ENCODE measurements at places on chromosomes 6 and 20.
A peak's percentile ranks its signal among the peaks of the same experiment; 100 is the strongest.

- DNase-seq: peak; percentile 71
Measured at GRCh38 chr6:73580247-73581149, 59.7 kb upstream of the EEF1A1 start.

DNA sequence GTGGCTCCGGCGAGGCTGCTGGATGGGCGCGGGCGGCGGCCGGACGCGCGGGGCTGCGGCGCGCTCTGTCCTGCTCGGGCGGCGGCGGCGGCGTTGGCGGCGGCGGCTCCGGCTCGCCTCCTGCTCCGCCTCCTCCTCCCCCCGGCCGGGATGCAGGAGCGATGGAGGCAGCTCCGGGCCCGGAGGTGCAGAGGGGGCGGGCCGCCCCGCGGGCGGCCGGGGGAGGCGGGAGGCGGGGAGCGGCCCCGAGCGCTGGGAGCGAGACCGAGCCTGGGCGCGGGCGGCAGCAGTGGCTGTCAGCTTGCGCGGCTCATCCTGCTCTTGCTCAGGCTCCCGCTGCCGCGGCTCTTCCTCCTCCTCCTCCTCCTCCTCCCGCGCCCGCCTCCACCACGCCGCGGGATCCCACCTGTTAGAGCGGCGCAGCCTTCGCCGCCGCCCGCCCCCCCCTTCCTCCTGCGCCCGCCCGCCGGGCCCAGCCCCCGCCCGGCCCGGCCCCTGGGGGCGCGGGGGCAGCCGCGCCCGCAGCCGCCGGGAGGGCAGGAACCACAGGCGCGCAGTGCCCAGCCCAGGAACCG is at the start of gene NOL4L:
NOL4L (minus strand) TSS at position 323 of the 575 bp plus-strand sequence. CDS start 443 bp downstream, outside the sequence.
- peak; percentile 53 for DNase-seq

GRCh38 chr20:46967646-46968045 is 73.0 kb downstream of the EYA2 start:
- no peak for DNase-seq

DNA sequence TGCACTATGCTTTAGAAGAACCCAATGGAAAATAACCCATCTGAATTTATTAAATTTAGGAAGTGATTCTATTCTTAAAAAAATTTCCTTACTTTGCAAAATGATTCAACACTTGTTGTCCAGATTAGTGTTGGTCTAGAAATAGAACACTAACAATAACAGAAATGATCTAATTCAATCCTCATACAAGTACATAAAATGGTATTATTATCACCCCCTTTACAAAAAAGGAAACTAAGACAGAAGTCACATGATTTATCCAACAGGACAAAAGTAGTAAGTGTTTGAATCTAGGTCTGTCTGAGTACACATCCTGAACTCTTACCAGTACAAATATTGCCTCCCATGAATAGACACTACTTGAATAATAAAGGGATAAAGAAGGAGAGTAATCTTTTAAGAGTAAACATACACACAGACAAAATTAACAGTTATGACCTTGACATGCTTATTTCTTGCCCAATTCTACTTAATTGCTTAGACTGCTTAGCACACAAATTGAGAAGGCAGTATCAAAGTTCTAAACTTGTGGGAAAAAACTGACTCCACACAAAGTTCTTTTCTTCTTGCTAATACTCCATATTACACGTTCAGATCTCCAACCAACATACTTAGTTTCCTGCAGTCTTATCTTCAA is 195.4 kb upstream of the RUNX2 start:
- DNase-seq: no peak

DNA sequence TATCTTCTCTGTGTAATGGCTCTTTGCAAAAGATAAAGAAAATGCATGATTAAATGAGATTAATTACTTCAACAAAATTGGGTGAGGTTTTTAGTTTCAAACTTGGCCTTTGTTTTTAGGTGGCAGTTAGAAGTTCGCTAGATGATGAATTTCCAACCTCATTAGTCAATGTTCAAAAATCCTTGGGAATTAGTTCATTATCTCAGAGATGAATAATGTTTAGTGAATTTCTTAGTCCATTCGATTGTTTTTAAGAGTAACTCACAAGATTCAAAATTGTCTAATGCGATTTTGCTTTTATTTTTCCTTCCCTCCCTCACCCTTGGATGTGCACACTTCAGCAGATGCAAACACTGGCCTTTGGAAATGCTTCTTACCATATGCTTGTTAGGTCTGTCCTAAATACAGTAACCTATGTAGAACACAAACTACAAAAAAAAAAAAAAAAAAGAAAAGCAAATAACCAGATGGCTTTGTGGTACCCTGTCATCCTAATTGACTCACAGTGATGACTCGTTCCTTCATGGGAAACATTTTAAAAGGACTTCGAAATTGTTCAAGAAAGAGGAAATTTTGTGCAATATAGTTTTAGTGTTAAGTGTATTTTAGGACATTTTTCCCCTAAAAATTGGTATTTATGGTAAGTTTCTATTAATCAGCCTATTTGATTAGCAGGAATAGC is 66.7 kb downstream of the FAM229B start:
- DNase-seq: no peak

DNA sequence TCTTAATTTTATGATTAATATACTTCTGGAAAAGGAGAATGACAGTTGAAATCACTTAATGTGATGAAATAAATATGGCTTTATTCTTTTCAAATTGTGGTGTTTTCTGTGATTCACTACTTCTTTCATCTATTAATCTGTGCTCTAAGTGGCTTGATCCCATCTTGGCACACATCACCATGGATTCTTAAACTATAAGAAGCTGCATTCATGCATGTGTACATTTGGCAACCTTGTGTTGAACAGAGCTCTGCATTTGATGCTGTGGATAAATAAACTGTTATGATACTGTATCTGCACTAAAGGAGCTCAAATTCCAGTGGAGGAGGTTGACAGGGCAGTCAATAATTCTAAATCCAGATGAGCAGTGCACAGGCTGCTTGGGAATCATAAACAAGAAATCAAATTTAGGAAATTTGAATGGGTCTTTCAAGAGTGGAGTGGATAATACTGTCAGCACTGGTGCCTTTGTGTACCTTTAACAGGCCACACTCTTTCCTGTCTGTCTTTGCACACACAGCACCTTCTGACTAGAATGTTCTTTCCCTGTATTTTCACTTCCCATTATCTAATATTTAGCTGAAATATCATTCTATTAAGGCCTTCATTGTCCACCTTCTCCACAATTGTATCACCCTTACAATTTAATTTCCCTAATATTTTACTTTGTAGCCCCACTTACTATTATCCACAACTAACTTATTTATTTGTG is 252.9 kb downstream of the GRM1 start:
- DNase-seq: no peak

- DNase-seq: no peak
Measured at GRCh38 chr6:142842418-142843261, 102.3 kb downstream of the HIVEP2 start.

- no peak for DNase-seq
Measured at GRCh38 chr6:128557081-128557480, 36.7 kb upstream of the PTPRK start.

- no peak for DNase-seq
Measured at GRCh38 chr20:40797425-40797824, 108.4 kb upstream of the MAFB start.

GRCh38 chr20:51428401-51429143 is 113.9 kb downstream of the NFATC2 start:
- no peak for DNase-seq

- no peak for DNase-seq
Measured at GRCh38 chr6:169921217-169921616, 169.8 kb downstream of the ERMARD start.

GRCh38 chr6:164749221-164750064 is 560.0 kb downstream of the C6orf118 start:
- no peak for DNase-seq

DNA sequence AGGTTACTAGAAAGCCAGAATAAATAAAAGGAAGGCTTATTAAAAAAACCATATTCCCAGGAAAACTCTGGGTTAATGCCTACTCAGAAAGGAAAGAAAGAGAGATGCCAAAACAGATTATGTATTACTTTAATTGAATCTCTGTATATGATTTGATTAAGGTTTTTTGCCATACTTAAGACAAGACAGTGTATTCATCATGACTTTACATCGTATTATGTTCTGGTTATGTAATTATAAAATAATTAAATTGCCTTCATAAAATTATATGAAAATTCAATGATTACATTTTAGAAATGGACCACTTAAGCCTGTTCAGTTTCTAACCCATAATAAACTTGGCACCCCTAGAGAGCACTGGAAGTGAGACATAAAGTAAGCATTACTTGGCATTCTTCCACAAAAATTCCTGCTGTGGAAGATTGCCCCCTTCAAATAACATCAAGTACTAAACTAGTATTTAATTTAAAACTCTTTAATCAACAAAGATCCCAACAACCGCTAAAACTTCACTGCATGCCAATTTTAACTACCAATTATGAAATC is 20.8 kb upstream of the IBTK start:
- no peak for DNase-seq

DNA sequence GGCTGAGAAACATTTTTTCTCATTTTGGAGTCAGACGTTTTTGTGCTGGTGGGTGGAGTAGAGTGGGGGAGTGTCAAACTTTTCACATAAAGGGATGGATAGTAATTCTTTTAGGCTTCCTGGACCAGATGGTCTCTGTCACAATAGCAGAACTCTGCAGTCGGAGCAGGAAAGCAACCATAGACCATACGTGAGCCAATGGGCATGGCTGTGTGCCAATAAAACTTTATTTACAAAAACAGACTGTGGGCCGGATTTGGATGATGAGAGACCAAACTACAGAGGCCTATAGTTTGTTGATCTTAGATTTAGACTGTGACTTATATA is 70.8 kb upstream of the SLC22A23 start:
- no peak for DNase-seq

DNA sequence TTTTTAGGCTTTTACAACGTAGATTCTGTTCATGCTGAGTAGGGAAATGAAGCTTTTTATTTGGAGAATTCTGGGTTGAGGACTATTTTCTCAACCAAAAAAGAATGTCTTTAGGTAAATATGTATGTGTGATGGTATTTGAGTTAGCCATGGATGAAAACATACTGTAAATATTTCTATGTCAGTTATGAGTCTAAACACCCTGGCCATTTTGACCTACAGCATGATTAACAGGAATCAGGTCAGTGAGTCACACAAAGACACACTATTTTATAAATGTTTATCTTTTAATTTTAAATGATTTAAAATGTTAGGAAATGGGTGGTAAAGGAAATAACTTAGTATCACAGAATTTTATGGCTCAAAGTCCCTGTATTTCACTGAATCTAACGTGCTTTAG is 851.7 kb upstream of the MAP3K7 start:
- no peak for DNase-seq

- no peak for DNase-seq
Measured at GRCh38 chr6:35370785-35371493, 28.6 kb downstream of the PPARD start.

DNA sequence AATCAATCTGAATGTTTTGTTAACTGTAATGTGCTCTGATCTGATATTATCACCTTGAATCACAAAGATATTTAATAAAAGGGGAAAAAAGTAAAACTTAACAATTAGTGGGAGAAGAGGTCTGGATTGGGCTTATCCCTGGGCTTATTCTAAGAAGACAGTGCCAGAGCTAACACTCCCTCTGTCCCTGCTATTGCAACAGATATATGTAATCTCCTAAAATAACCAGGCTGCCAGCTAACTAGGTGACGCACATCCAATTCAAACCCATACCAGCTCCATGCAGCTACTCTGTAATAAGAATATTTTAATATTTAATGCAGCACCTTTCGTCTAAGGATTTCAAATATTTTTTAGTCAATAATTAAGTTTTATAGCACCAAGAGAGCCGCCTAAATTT is 330.1 kb upstream of the MARCKS start:
- no peak for DNase-seq

DNA sequence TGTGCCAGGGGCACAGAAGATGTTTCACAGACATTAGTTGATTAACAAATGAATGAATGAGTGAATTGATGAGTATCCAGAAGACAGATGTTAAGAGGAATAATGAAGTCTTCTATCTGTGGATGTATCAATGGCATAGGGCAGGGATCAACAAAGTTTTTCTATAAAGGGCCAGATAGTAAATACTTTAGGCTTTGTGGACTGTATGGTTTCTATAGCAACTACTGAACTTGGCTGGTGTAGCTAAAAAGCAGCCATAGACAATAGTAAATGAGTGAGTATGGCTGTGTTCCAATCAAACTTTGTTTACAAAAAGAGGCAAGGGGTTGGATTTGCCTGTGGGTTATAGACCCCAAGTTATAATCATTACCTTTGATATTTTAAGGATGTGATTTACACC is 144.0 kb downstream of the PRL start:
- no peak for DNase-seq

GRCh38 chr6:41672816-41673703 is 34.8 kb downstream of the MDFI start:
- no peak for DNase-seq

GRCh38 chr6:37987018-37987417 is 167.5 kb downstream of the ZFAND3 start:
- DNase-seq: no peak

DNA sequence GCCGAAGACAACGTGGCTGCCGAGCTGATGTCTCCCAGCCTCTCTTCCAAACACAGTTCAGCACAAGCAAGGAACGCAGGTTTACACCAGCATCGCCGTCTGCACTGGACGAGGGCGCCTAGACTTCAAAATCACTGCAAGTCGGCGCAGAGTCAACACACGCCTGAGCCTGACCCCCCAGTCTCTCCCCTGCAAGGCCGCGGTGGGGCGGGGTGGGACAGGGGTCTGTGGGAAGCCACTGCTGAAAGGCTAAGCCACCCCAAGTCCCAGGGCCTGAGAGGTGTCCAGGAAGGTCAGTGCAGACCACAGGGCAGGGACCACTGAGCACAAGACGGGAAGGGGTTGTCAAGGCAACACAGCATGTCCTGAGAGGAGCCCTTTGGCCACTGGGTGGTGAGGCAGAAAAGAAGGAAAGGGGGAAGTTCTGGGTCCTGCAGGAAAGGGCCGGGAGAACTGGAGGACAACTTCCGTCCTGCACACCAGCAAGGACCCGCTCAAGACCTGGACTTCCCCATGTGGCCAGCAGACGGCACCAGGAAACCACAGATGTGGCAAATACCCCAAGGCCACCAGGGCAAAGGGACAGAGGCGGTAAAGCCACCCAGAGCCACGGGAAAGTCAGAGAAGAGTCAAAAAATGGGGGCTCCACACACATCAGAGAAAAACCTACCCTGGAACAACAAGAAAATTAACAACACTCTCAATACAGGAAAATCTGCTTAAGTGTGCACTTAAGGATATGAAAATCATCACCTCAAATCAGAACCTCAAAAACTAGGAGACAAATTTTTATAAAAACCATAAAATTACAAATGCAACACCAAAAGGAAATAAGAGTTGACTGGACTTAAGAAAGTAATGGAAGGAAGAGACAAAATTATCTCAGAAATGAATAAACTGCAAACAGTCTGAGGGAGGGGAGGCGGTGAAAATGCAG is 84.8 kb downstream of the TAF4 start:
- peak; percentile 84 for DNase-seq

DNA sequence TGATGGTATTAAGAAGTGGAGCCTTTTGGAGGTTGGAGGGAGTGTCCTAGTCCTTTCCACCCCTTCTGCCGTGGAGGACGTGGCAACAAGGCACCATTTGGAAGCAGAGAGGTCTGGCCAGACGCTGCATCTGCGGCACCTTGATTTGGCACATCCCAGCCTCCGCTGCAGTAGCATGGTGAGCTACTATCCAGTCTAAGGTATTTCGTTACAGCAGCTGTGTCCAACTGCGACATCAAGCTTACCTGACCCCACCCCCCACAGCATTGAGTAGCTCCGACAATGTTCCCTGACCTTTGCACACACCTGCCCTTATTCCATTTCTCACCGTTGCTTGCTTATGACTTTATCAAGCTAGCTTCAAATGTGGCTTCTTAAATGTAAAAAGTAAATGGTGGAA is 29.8 kb upstream of the SYNJ2 start:
- DNase-seq: no peak

GRCh38 chr6:75791881-75792280 is 42.8 kb downstream of the MYO6 start:
- DNase-seq: no peak

GRCh38 chr20:60055740-60056139 is 97.5 kb downstream of the CDH26 start:
- no peak for DNase-seq
